CD8-positive, alpha-beta memory T cell (primary cell): ENCODE measurements at places on chromosomes 7 and 10.
A peak's percentile ranks its signal among the peaks of the same experiment; 100 is the strongest.

GRCh38 chr10:12833451-12833850, 168.1 kb downstream of the CCDC3 start:
- no peak for DNase-seq

GRCh38 chr7:83130623-83131545, 31.8 kb downstream of the PCLO start:
- no peak for DNase-seq

GRCh38 chr7:150998341-150998740, 7.5 kb downstream of the NOS3 start:
- DNase-seq, result no peak

- DNase-seq, result no peak
Observed at GRCh38 chr7:64192148-64192704, 14.8 kb upstream of the ZNF735 start.

DNA sequence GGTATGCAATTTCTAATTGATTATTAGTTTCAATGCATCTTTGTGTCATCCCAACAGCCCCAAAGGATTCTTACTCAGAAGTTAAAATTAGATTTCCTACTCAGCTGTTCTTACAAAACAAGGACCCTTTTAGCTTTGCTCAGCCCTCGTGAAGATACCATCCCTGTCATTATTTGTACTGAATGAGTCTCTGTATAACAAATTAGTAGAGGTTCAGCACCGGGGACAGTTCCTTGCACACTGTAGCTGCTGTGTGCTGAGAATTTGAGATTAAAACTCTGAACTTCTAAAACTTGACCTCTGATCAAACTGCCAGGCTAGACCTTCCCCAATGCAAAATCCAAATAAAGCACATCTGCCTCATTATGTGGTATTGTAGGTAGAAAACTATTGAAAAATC, 299.1 kb downstream of the LHFPL3 start:
- DNase-seq, result no peak

- DNase-seq, result no peak
Observed at GRCh38 chr7:141072548-141073172, 1.2 kb upstream of the TMEM178B start.

- DNase-seq, result no peak
Observed at GRCh38 chr7:45186261-45186813, 28.7 kb downstream of the RAMP3 start.

GRCh38 chr10:124722798-124723783, 21.1 kb downstream of the FAM53B start:
- DNase-seq, result no peak

GRCh38 chr7:94655848-94656657, at the start of gene SGCE:
SGCE (minus strand) TSS chr7:94656133; CDS start chr7:94656098, 35 bp downstream.
- DNase-seq, result peak; percentile 28

DNA sequence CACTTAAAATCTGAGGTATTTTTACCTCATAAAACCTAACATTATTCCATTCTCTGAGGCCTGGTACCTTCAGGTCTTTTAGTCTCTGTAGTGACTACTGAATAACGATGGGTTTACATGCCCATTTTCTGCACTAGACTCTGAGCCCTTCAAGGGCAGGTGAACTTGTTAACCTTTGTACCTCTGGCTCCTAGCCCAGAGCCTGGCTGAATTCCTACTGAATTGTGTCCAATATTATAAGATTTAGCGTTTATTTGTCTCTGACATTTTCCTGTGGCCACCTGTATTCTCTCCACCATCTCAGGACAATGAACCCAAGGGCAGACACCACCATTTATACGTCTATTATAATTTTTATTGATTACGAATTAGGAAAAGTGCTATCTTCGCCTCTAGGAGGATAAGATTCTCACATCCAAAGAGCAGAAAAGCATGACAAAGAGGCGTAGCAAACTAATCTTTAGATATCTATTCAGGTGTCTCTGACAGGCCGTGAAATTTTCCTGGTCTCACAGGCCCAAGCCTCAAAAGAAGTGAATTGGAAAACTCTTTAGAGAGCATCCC, 27.9 kb upstream of the HNRNPH3 start:
- DNase-seq, result no peak

- no peak for DNase-seq
Observed at GRCh38 chr10:130336617-130337304, 200.6 kb downstream of the GLRX3 start.

DNA sequence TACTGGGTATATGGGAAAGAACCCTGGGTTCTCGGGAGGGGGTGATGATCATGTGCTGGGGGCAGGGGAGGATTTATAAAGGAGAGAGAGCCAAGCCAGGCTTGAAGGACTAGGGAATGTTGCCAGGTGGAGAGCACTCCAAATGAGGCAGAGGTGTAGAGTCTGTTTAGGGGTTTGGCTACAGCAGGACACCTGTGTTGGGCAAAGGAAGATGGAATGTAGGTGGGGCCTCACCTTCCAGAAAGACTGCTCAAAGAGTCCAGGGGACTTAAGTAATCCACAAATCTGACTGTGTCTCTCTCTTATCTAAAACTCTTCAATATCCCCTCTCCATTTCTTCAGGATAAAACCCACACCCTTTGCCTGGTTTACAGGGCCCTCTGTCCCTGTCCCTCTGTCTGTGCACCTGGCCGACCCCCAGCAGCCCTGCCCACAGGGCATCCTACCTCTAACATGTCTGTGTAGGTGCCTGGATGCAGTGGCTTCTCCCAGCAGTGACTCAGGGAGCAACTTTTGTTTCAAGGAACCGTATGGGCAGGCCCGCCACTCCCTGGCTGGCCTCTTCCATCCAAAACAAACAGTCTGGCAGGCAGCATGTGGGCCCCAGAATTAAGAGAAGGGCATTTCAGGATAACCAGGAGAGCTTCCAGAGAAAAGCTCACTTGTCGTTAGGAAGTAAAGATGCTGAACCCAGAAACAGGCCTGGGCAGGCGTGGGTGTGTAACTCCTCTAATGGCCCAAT, 10.6 kb upstream of the PLEKHA1 start:
- no peak for DNase-seq

GRCh38 chr10:88457660-88458059, 125.5 kb downstream of the RNLS start:
- DNase-seq, result no peak

DNA sequence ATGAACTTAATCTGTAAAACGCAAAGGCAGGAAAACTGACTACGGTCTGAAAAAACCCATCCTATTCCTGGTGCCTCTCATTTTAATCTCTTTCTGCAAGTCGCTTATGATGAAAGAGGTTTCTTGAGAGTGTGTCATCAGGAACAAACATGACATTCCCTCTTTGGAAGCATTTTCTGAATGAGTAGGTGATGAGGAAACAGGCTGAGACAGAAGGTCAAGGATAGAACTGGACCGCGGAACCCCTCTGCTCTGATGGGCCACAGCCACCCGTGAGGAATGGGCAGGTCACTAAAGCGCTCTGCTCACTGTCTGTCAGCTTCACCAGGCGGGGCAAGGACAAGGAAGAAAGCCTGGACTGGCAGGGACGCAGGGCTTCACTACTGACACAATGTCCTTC, 28.6 kb downstream of the BEND7 start:
- DNase-seq, result no peak

- DNase-seq, result peak; percentile 70
Observed at GRCh38 chr10:73768881-73769280, 13.0 kb upstream of the CHCHD1 start.

GRCh38 chr10:29886299-29886698, 173.1 kb downstream of the JCAD start:
- DNase-seq, result no peak

DNA sequence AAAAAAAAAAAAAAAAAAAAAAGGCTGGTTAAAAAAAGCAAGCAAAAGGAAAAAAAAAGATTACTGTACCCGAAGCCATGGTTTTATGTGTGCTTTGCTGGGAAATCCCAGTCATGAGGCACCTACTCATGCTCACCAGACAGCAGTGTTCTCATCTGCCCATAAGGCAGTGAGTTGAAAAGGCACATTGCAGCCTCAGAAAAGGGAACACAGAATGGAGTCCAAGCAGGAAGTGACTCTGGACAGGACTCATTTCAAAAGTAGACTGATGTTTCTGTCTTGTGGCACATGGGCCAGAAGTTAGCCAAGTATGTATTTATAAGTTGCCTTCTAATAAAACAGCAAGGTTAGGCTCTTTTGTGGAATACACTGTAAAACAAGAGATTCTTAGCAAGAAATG, 40.2 kb downstream of the PDSS1 start:
- no peak for DNase-seq

DNA sequence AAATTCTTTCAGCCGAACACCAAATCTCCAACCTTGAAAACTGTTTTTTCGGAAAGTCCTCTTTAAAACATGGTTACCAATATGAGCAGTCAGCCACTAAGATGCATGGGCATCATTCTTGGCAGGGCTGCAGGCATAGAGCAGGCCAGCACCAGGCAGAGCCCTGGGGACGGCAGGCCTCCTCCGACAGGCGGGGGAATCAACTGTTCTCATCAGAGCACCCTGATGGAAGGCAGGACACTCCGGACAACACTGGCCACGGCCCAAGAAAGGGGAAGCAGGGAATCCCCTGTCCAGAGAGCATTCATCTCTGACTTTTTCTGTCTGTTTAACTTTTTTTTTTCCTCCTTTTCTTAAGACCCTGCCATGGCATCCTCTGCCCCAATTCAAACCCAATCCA, 1.4 kb upstream of the NOS3 start:
- no peak for DNase-seq

DNA sequence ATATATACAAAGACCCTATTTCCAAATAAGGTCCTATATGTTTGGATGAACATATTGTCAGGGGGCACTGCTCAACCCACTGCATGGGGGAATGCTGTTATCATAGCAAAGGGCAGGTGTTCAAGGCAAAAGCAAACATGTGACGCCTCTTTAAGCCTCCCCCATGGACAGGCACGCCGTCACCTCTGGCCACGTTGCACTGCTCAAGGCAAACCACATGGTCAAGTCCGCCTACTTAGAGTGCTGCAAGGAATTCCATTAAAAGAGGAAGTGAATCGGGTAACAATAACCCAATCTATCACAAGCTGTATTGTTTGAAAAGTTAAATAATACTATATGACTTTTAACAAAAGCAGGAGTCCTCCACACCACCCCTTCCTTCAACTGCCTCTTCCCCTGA, 8.8 kb upstream of the CALD1 start:
- no peak for DNase-seq

DNA sequence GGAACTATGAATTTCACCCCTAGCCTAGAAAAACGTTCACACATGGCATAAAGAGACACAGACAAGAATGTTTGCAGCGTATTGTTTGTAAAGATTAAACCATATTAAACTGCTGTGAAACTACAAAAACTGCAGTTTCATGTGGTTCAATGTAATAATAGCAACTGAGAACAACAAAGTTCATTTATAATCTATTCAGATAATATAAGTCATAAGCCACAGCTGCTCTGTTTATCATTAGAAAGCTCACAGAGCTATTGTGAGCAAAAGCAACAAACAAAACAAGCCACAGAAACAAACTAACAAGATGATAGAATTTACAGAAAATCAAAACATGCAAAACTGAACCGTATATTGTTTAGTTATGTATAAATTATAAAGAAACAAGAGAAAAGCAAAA, 113.5 kb downstream of the AHR start:
- no peak for DNase-seq
